T-helper 17 cell (primary cell): ENCODE measurements at places on chromosomes 2 and 18.

DNA sequence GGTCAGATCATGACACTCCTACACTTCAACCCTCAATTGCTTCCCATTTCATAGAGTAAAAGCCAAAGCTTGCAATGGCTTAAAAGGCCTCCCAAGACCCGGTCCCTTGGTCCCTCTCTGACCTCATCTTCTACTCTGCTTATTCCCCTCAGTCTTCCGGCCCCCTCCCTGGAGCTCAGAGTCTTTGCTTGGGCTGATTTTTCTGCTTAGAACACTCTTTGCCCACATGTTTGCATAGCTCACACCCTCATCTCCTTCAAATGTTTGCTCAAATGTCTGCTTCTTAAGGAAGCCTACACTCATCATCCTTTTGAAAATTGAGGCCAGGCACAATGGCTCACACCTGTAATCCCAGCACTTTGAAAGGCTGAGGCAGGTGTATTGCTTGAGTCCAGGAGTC, 65.6 kb upstream of the CAPN13 start:
- DNase-seq = no peak

DNA sequence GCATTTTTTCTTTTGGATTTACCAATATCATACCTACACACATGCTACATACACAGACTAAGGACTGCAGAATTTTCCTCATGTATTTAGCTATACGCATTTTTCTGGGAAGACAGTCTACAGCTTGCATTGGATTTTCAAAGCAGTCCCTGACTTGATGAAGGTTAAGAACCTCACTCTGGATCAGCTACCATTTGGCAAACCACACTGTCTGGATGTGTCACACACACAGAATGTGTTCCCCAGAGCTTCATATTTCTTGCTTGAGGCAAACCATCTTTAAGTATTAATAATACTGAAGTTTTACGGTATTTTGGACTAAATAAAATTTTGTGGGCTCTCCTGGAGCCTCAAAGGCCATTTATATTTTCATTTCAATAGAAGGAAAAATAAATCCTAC, 102.3 kb downstream of the TCF4 start:
- no peak for DNase-seq

GRCh38 chr2:109402980-109403840, 210.6 kb downstream of the SEPTIN10 start:
- DNase-seq = no peak

GRCh38 chr2:127573298-127573697, 37.8 kb downstream of the MYO7B start:
- no peak for DNase-seq

DNA sequence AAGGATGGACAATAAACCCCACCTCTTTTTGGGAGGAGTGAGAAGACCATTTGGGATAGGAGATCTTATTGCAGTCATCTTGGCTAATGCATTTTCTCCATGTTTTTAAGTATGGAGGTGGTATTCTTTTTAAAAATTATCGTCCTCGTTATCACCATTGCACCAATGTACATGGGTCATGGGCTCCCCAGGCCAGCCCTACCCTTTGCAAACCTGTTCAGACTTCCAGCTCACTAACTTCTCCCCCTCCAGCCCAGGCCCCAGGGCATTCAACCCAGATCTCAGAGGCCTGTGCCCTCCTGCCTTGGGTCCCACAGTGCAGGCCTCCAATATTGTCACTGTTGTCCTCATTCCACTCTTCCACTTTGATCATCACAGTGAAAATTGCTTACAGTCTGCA, 68.4 kb downstream of the BCL2L11 start:
- no peak for DNase-seq
